ENCODE measurements at places on chromosomes 7 and 10.

DNA sequence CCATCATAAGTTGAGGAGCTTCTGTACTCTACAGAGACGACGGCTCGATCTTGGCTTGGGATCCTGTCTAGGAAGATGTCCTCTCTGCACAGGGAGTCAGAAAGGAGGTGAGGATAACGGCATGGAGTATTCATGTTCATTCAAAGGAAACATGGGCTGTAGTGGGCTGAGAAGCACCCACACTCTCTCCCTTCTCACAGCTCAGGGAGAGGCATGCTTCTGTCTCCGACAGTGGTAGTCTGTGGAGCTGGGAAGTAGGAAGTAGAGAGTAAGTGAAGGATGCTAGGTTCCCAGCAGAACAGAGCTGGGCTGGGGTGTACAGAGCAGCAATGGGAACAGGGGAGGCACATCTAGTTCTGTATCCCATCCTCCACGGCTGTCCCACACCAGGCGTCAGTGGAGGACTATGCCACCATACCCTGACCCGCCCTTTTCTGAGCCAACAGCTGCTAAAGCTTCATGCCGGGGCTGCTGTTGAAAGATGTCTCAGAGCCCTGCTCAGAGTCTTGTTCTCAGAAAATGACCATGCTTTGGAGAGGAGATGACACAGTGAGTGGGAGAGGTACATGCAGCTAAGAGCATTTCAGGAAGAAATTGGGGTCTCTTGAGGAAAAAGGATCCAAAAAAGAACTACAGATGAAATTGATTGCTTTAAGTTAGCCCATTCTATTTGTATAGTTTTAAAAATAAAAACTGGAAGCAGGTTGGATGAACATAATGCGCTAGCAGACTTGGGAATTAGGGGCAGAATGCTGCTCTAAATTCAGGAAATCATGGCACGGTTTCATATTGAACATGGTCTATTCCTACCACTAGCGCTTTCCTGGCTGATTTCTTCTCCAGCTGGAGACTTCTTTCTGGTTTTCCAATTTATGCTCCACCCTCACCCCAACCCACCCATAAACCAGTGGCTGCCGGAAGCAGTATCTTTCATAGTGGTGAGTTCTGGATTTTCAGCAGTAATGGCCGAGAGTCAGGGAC lies 138.6 kb downstream of the CHN2 start:
- no peak for DNase-seq

DNA sequence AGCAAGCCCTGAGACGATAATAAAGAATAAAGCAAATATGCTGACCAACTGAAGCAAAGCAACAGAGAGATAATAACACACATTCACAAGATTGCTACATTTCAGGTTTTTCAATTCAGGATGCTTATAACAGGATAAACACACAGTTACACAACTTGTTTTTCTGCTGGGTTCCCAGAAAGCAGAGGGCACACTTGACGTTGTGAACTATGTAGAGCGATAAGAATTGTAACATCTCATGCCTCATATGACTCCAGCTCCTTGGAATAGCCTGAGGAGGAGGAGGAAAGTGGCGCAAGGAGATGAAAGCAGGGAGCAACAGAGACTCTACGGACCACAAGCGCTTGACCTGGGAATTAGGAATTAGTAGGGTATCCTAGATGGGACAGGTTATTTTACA lies 201.7 kb downstream of the SKAP2 start:
- no peak for DNase-seq

DNA sequence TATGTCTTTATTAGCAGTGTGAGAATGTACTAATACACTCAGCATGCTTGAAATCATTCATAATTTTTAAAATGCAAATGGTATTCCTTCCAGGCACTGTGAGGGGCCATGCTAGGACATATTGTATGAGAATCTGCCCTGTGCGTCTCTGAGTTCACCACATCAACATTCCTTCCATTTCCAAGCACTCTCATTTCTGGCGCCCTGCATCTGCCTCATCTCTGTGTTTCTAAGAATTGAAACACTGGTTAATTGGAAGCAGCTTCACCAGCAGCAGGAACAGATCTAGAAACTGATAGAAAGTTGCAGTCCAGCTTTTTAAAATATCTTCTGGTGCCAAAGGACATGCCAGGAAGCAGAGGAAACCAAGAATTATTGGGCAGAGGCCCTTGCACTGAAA lies 555.9 kb upstream of the DPP6 start:
- DNase-seq = no peak

- DNase-seq = no peak
Observed at GRCh38 chr10:6347391-6347951, 144.7 kb downstream of the PFKFB3 start.

DNA sequence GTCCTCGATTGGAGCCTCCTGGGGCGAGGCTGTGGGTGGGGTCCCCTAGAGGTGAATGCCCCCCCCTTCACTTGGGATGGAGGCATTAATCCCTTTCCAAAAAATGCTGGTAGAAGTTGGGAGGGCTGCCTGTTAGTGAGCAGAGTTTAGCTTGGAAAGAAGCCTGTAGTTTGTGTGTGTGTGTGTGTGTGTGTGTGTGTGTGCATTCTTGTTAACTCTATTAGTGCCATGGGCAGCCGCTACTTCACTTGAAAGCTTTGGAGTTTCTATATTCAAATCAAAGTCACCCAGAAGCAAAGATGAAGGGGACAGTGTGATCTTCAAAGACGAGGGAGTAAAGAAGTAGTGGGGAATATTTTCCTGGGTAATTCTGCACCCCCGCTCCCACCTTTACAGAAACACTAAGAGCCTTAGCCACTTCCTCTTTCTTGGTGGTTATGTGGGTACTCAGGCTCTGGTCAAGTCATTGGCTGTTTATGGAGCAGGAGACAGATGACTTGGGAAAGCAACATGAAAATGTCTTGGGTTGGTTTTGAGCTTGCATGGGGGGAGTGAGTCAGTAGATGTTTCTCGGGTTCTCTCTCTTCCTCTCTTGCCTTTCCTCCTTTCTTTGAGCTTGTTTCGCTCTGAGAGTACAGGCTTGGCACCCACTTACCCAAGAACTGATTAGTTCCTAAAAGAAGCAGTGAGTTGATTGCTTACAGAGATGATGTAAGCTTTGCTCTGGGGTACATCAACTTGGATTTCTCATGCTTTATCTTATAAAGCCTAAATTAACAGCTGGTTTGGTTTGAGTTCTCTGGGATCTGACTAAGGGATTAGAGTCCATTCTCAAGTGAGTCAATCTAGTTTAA lies 35.9 kb downstream of the TCF7L2 start:
- no peak for DNase-seq

- DNase-seq = no peak
Observed at GRCh38 chr10:132497063-132497680, 40.4 kb upstream of the INPP5A start.

DNA sequence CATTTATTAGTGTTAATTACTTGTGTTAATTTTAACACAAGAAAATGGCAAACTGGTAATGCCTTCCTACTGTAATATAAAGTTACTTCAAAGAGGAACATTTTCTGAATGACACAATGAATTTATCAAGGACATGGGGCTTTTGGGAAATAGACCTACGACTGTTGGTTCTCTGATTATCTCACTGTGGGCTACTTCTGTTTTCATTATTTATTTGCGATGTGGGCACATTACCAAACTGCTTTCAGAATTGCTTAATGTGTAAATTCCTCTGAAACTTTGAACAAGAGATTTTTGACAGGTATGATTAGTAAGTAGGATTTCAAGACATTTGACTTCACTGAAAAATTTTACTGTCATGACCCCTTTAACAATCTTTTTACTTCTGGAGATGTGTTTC lies 535.6 kb downstream of the CNTNAP2 start:
- DNase-seq = no peak

GRCh38 chr10:128859738-128860386 lies 607.2 kb upstream of the MGMT start:
- DNase-seq = no peak

GRCh38 chr7:41261080-41261479 lies 441.8 kb downstream of the INHBA start:
- DNase-seq = no peak

GRCh38 chr10:112026438-112026837 lies 157.1 kb downstream of the GPAM start:
- DNase-seq = no peak

DNA sequence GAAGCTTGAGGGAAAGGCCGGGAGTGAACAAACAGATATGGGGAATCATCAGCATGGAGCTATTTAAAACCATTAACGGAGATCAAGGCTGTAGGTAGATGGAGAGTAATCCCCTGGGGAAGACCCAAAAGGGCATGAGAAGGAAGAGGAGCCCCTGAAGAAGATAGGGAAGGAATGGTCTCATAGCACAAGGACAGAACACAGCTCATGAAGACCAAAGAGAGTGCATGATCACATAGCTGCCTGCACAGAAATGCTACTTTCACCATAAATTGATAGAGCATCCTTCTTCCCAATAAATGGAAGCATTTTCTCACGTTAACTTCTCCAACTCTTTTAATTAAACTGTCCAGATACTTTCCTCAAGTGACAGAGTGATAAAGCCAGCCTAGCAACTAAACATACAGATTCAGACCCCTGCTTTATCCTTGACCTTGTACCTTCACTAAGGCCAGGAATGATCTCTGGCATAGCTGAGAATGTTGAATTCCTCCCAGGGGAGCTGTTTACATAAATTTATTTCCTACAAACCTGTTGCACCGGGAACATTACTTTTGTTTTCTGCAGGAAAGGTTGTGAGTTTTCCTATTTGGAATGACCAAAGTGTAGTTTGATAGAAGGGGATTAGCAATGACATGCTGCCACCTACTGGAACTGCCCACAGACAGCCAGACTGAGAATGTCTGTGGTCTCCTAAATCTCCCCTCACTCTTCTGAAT lies 110.8 kb upstream of the LRGUK start:
- DNase-seq = no peak

- no peak for DNase-seq
Observed at GRCh38 chr7:130553398-130554029, 61.6 kb downstream of the MEST start.

DNA sequence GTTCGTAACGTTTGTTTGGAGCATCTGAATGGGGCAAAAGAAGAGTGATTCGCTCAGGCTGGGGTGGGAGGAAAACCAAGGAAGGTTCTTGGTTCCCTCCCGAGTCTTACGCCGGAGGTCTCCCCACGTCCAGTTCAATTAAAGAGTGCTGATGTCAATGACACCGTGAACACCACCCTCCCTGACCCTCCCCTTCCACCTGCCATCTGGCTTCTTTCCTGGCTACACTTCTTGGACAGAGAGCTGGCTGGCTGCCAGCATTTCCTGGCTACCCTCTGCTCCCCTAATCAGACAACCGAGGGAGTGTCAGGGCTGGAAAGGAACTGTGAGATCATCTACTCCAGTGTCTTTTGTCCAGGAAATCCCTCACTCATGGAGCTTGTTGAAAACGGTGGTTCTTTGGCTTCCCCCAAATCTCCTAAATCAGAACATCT lies 24.1 kb upstream of the FFAR4 start:
- no peak for DNase-seq

GRCh38 chr7:15669443-15670090 lies 16.9 kb downstream of the MEOX2 start:
- no peak for DNase-seq

- no peak for DNase-seq
Observed at GRCh38 chr7:12389089-12389700, 14.5 kb downstream of the VWDE start.

DNA sequence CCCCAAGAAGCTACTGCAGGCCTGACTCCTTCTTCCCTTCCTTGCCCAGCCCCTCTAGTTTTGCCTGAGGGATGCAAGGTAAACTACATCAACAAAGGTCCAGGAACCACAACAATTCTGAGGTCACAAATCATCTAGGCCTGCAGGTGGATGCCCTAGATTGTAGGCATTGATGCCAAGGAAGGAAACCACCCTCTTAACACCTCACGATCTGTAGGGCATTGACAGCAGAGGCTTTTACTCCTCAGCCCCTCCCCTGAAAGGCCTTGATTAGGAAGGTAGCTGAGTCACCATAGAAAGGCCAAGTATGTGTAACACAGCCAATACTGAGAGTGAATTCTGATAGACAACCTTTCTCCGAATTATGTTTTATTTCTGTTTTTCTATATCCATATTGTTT lies 46.7 kb upstream of the FAM3C start:
- no peak for DNase-seq

DNA sequence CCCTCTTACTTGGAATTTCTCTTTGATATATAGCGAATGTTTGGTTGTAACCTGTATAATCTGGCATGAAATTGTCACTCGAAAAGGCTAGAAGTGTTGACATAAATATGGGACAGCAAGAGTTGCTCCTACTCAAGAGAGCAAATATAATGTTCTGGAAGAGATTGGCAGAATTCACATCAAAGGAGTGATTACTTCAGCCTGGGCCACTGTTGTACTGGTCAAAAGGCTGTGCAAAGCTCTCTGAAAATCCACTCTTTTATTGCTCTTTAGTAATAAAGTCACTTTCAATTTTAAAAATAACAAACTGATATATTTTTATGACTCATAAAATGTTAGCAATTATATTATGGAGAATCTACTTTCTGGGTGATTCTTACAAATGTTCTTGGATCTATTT lies 58.2 kb downstream of the CFTR start:
- no peak for DNase-seq

GRCh38 chr10:6423004-6423403 lies 157.1 kb downstream of the PRKCQ start:
- no peak for DNase-seq

DNA sequence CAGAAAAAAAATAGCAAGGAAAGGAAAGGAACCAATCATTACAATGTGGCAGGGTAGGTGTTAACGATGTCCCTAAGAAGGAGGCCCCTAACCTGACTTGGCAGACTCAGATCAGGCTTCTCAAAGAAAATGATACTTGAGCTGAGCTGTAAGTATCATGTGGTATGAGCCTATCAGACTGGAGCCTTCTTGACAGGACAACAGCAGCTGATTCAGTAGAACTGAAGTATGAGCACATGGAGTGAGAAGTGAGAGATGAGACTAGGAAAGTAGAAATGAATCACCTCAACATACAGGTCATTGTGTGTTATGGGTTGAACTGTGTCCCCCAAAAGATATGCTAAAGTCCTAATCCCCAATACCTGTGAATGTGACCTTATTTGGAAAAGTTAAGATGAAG lies 66.3 kb downstream of the MTERF1 start:
- no peak for DNase-seq

DNA sequence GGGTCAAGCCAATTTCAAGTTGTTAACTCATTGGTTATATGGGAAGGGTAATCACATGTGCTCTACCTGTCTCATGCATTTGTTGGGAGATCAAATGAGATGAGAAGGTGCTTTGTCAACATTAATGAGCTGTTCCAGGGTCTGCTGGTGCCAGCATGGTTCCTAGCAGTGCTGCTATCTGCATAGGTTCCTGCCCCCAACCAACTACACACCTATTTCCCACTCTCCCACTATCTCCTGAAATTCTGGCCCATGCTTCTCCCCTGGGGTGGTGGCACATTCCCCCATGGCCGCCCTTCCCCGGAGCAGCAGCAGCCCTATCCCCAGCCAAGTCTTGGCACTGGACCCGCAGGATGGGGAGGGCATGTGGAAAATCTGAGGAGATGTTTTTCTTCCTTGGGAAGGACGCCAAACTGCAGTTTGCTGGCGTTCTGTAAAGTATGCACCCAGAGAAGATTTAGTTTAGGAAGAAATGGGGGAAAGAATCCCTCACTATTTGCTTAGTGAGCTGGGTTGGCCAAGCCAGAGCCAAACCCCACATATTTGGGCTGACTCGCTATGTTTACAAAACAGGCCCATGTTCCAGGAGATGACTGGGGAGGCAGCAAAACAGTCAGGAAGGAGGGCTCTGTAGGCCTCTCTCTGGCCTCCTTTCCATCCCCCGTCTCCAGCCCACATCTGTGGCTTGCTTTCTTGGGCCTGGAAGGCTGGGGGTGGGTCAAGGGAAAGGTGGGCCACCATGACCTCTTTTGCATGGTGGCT lies 42.5 kb downstream of the PPP1R3C start:
- DNase-seq = no peak
